NCI-H1105 treated with DMSO at 0.1 percent for 48 hours (cell line): ENCODE measurements at places on chromosomes 12 and 14.

DNA sequence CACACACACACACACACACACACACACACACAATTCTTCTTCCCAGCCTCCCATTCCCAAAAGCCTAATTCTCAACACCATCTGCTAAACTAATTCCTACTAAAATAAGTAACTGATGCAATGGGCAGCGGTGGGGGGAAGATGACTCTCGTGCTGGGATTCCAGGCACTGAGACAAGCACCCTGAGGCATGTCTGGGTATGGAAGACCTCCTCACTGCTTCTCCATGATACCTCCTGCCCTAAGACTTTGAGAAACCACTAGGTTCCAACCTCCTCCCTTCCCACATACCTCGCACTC is 789 bp upstream of the VWF start:
- no peak for DNase-seq

DNA sequence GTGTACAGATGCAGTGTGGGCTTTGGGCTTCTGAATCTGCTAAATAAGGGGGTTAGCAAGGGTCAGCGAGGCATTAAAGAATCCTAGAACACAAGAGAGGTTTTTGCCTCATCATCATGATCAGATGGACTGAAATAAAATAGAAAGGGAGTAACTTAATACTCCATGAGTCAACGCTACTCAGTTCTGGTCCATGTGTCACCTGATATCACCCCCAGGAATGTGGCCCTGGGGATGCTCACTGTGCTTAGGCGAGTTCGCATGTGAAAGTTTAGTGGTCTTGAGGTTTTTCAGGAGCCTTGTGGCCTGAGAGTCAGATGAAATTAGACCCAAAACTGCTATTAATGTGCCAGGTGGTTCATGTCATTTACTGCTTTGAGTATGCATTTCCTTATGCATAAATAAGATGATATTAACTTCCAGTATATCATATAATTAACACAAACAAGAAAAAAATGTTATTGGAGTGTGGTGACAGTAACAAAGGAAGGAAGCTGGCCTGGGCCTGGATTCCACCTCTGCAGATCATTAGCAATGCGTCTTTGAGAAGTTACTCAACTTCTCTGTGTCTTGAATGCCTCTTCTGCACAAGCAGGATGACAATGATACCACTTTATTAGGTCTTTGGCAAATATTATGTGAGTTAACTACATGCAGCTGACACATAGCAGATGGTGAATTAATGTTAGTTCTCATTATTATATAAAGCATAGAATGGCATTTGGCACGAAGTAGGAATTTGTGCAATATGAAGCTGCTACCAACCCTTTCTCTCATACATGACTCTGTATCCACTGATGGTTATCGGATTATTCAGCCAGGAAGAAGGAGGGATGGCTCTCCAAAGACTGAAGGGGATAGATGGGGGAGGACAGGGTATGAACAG is 1272.6 kb downstream of the AACS start:
- no peak for DNase-seq

DNA sequence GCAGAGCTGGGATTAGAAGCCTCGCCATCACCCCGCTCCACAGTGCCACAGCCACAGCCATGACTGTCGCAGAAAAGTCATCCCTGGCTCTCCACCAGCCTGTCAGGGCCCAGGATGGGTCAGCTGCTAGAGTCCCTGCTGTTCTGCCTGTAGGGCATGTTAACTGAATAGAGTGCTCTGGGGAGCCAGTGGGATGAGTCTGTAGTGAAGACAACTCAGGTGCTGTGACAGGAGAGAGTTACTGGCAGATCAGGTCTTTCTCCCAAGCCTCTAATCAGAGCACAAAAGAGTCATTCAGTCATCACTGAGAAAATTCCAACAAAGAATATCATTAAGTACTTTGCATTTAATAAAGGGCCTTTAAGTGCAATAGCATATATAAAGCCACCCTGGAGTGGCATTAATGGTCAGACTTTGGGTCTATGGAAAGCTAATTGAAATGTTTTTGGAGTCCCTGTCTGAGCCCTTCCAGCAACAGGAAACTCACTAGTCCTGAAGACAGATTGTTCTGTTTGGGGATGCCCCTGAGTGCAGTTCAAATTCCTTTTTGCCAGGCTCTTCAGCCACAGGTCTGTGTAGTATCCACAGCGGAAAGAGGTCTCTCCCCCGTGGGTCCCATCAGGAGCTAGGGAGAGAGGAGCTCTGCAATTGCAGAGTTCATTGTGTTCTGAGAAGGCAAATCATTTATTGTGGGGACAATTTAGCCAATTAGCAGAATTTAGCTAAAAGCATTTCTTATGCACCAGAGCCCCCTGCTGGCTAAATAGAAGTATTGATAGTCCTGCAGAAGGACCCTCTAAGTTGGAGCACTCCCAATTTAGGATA is 45.2 kb upstream of the C14orf132 start:
- DNase-seq: peak; percentile 83

GRCh38 chr12:118840399-118840798 is 140.9 kb upstream of the SRRM4 start:
- peak; percentile 22 for DNase-seq

GRCh38 chr14:88023658-88024187 is 18.8 kb downstream of the GPR65 start:
- no peak for DNase-seq
